H9 (cell line): ENCODE measurements at places on chromosomes 7 and 10. TPM values are rescaled to one million over a fixed set of nuclear protein-coding genes. Genes with fewer than 3 reads are reported as not detected.

DNA sequence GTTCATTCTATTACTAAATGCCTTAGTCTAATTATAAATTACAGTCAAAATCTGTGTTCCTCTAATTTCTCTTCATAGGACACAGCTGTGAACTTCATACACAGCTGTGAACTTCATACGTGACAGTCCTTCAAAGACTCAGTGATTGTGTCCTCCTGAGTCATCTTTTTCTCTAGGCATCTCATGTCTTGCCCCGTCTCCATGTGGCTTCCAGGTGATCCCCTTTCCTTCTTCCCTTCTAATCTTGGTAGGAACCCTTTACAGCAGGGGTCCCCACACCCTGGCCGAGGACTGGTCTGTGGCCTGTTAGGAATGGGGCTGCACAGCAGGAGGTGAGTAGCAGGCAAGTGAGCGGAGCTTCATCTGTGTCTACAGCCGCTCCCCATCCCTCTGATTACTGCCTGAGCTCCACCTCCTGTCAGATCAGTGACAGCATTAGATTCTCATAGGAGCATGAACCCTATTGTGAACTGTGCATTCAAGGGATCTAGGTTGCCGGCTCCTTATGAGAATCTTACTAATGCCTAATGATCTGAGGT, 14.0 kb upstream of the EIF5AL1 start:
- DNase-seq: no peak
- H3K4me1 ChIP-seq: no peaks in the 10 kb centered on the region; the same call in 1 of the 2 replicates
- no peak overlapping the region for H3K4me3 ChIP-seq
- H3K36me3 ChIP-seq: no peaks in the 10 kb centered on the region
- H3K27ac ChIP-seq: no peak overlapping the region

DNA sequence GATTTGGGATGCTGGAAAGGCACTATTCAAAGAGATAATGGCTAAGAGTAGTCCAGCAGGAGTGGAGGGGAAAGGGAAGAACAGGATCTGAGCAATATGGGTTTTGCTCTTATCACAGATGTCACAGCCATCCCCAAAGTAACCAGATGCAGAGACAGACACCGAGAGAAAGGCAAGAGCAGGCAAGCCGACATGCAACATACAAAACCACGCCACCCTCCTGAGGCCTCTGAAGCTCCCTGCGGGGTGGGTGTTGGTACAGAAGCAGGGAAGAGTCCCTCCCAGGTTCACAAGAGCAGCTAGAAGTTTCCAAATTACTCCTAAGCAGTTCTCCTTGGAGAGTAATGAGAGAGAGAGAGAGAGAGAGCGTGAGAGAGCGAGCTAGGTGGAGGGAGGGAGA, 10.8 kb upstream of the C10orf53 start:
- H3K27me3 ChIP-seq: peaks cover 3% of the 10 kb centered on the region; the same call in 1 of the 2 replicates
- no peaks in the 10 kb centered on the region for H3K4me1 ChIP-seq
- H3K27ac ChIP-seq: no peak overlapping the region
- H3K4me3 ChIP-seq: no peak overlapping the region
- DNase-seq: no peak

DNA sequence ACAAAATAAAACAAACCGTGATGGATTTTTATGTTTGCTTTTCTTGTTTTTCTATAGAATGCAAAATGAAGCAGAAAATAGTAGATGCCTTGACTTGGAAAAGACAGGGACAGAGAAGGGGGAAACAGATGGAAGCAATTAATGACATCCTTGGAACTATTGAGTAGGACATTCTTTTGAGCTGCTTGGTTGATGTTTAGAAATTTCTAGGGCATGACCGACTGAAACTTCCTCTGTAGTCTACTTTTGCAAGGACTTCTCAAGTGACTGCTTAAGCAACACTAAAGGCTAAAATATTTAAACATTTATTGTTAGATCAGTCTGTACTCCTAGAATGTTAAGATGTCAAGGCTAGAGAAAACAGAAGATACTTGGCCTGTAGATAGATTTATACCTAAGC, 49.4 kb downstream of the VCL start:
- H3K4me1 ChIP-seq: no peaks in the 10 kb centered on the region; the same call in 1 of the 2 replicates
- no peaks in the 10 kb centered on the region for H3K27me3 ChIP-seq
- H3K36me3 ChIP-seq: peaks cover 38% of the 10 kb centered on the region
- no peak overlapping the region for H3K4me3 ChIP-seq

DNA sequence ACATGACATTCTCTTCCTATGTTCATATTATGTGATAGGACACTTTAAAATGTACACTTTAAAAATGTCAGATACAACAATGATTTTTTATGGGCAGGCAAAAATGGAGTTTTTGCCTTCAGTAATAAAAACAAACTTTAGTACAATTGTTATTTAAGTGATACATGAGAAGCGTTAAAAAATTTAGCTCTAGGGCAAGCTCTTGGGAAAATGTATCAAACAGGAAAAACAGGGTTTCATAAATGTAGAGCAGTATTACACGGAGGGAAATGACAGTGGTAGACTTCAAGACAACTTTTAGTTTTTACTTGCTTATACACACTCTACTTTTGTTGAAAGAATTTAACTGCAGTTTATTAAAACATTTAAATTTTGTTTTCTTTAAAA, 1.5 kb downstream of the FHIP2A start:
- no peaks in the 10 kb centered on the region for H3K27me3 ChIP-seq
- H3K4me3 ChIP-seq: peak overlapping the region; percentile 93
- no peaks in the 10 kb centered on the region; the same call in 1 of the 2 replicates for H3K4me1 ChIP-seq
- no peak for DNase-seq
- no peaks in the 10 kb centered on the region for H3K36me3 ChIP-seq
- no peak overlapping the region for H3K27ac ChIP-seq

- no peak overlapping the region for H3K4me3 ChIP-seq
- no peak for DNase-seq
- no peaks in the 10 kb centered on the region for H3K27me3 ChIP-seq
- no peak overlapping the region for H3K27ac ChIP-seq
- no peaks in the 10 kb centered on the region for H3K4me1 ChIP-seq
Measured at GRCh38 chr7:18727115-18727870, 231.7 kb downstream of the HDAC9 start.

The SUN3 gene
- total RNA-seq: not detected in 2 replicates

The NOS3 gene
- 4.5 and 4.7 TPM in 2 replicates for total RNA-seq
